ENCODE measurements at places on chromosomes 12 and 14.

- DNase-seq: no peak
These were observed 22.0 kb upstream of the ULK1 start for GRCh38 chr12:131872154-131873051.

DNA sequence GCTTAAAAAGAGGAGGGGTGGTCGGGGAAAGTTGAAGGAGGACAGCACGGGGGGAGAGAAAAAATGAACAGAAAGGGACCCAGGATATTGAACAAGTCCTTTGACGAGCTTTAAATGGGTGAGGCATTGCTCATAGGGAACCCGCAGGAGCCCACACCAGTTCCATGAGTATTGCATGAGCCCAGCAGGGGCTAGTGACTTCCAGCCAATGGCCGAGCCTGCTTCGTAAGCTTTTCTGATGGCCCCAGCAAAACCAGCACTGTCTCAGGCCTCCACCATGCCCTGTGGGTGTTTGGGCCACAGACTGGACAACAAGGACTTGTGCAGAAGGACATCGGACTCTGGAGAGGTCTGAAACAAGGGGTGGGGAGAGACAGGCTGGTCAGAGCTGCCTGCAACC, 109.5 kb downstream of the ZFP36L1 start:
- DNase-seq: no peak

DNA sequence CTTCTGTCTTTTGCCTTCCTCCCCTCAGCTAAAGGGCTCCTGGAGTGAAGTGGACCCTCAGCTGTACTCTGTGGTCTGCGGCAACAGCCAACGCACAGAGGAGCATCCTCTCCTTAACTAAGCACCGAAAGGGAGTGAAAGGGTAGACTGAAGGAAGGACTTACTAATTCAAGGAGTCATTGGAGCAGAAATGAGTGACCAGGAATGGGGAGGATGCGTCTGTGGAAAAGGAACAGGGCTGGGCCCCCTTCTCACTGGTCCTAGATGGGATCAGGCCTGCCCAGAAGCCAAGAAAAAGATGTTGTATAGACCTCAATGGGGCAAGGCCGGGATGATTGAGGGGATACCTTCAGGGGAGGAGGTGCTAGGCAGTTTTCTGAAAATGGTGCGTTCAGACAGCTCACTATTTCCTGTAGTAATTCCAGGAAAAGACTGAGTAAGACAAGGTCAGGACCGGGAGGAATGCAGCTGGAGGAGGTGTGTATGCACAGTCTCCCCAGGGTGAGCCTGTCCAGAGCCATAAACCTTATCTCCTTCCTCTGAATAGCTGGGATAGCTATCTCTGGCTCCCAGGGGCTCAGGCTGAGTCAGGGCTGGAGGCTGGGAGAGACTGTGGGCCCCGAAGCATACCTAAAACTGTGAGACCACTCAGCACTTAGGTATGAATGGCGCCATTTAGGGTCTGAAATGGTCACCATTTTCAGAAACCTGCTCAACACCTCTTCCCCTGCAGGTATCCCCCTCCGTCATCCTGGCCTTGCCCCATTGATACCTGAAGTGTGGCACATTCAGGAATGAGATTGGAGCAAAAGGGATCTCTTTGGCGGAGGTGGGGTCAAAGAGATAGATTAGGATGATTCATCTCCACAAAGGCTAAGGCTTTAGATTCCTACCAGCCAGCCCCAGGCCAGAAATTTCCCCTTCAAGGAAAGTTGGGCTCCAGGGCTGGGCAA, 20.2 kb upstream of the KRT8 start:
- peak; percentile 54 for DNase-seq

GRCh38 chr12:128586451-128587029, 237.2 kb downstream of the SLC15A4 start:
- no peak for DNase-seq

DNA sequence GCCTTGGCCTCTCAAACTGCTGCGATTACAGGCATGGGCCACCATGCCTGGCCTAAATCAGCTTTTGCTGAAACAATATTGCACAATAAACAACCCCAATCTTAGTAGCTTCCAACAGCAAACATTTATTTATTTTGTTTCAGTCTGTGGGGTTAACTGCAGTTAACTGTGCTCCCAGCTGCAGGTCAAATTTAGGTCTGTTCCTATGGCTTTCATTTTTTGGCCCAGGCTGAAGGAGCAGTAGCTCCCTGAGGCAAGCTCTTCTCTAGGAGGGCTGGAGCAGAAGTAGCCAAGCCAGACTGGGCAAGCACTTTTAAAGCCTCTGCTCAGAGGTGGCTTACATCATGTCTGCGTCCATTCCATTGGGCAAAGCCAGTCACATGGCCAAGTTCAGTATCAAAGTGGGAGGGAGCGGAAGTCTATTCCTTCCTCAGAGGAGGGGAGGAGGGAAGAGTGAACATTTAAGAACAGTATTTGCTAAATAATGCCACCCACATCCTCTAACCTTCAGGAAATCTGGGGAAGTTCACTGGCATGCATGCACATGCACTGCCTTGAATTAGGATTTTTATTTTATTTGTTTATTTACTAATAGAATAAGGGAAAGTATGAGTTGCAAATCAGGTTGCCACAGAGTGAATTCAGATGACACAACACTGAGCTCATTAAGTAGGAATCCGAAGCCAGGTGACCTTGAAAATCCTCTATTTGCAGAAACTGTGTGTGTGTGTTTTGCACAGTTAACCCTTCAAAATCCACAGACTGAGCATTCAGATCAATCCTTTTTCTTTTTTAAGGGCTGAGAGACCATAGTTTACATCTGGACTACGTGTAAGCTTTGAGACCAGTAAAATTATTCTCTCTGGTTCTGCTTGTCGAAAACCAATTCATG, 122.0 kb upstream of the SEL1L start:
- DNase-seq: no peak

DNA sequence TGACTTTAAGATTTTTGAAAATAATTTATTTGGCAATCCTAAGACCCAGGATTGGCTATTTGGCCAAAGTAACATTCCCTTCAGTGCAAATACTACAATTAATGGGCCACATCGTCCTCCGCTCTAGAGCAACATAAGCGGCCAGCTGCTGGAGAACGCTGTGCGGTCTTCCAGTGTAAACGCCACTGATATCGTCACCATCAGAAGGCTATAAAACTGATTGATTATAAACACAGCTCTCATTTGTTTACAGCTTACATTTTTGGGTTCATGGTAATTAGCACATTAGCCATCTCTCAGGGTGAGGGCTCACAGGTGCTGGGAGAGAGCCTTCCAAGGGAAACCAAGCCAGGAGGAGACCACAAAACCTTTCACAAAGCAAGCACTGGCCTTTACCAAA, 130.1 kb upstream of the BMP4 start:
- no peak for DNase-seq

- DNase-seq: no peak
These were observed 152.4 kb upstream of the ATP2B1 start for GRCh38 chr12:89861086-89861485.

DNA sequence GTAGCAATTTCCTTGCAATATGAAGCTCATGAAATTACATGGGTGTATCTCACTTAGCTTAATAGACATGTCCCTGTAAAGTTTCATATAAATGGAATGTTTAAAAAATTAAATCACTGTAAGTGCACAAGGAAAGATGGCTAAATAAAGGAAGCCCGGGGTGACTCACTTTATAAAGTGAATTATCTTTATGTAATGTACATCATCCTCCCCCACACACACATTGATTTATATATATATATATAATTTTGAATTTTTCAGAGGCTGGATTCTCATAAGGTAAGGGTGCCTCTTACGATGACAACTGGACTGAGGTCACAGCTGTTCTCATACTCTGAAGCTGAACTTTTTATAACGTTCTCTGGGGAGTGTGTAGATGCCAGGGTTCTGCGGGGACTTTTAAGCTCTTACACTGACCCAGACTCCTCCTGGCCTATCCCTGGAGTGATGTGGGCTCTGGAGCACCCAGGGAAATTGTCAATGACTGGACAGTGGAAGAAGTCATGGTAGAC, 108.7 kb upstream of the HIF1A start:
- no peak for DNase-seq

GRCh38 chr12:13587721-13588390, 391.3 kb downstream of the EMP1 start:
- no peak for DNase-seq

- DNase-seq: no peak
These were observed 8.3 kb downstream of the ABHD4 start for GRCh38 chr14:22606380-22606779.

DNA sequence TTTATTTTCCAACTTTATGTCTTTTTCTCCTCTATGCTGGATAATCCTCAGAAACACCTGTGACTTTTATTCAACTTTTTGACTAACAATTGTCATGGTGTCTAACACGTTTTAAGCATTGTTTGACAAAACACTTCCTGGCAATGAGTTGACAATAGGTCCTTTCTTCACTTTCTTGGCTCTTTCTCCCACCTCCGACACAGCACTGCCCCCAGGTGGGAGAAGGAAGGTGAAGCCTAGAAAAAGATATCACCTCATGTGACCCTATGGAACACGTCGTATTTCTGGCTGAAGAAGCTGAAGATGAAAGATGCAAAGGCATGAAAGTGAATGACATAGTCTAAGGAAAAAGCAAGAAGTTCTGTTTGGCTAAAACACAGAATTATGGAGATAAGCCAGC, 430.0 kb downstream of the ETNK1 start:
- DNase-seq: peak; percentile 61

GRCh38 chr14:93960108-93960475, 16.3 kb downstream of the ASB2 start:
- no peak for DNase-seq
